ENCODE measurements at places on chromosomes 2 and 18.

DNA sequence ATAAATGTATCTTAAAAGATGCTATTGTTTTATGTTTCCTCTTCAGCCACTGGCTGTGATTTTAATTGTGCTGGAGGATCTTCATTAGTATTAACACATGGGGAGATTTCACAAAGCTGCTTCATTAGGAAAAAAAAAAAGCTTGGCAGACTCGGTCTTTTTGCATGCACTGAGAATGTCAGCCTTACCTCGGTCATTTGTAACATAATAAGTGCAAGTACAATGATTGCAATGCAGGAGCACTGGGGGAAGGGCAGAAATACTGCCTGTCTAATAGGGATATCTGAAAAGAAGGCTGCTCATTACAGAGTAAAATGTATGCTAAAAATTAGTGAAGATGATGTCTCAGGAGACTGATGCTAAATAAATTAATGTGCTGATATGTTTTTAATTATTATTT is 1.3 kb upstream of the BAZ2B start:
- peak; percentile 89 for DNase-seq

DNA sequence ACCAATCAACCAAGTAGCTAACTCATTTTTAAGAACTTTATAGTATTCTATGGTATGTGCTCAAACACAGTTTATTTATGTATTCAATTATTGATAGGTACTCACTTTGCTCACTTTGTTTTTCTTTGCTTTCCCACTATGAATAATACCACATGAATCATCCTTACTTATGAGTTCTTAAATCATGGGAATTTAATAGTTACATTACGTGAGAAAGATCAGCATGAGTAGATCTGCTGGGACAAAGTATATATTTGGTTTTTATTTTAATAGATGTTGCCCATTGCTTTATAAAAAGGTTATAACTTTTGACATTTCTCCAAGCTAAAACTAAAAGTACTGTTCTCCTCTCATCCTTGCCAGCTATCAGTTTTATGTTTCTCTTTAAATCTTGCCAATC is 390.7 kb downstream of the LRATD1 start:
- DNase-seq: no peak

DNA sequence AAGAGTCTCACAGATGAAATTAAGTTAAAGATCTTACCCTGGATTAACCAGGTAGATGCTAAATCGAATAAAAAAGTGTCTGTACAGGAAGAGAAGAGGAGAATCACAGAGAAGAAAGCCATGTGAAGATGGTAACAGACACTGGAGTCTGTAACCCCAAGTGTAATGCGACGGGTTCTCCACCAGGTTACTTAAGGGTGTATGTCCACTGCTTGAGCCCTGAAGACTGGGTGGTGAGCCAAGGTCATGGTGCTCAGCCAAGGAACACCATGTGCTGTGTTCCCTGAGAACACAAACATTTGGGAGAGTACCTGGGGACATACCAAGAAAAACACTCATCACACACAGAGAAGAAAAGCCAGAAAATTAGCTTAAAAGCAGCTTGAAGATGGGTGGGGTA is 8.2 kb upstream of the ACADL start:
- DNase-seq: no peak

GRCh38 chr2:25664183-25664964 is 9.0 kb downstream of the DTNB start:
- peak; percentile 82 for DNase-seq

DNA sequence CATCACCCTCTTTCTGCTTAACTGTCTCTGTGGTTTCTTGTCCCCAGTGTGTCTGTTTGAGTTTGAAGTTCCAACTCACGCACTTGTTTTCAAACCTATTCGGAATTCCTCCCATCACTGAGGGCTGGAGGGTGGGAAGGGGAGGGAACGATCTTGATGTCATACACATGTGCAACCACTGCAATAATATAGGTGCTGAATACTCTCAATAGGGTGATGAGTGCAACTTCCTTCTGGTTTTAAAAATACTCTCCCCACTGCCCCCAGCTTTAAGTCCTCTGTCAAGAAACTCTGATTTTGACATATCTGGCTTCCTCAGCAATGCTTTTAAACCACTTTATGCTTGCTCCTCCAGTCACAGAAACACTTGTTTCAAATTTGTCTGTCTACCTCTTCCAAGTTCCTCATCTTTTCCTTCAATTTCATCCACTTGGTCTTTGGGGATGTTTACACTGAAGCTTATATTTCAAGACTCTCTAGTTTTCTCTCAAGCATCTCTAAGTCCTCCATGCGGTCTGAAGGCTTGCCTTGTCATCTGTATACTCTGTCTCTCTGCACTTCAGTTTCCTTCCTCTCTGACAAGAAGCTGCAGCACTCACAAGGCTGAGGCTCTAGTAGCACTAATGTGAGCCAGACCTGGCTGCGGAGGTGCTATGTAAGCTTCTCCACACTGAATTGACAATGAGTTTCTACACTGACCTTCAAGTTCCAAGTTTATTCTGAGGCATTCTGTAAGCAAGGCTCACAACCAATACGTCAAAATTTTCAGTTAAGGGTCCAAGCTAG is 422.3 kb downstream of the ZEB2 start:
- DNase-seq: no peak

- DNase-seq: no peak
Observed at GRCh38 chr2:123912171-123912570, 112.9 kb upstream of the CNTNAP5 start.

DNA sequence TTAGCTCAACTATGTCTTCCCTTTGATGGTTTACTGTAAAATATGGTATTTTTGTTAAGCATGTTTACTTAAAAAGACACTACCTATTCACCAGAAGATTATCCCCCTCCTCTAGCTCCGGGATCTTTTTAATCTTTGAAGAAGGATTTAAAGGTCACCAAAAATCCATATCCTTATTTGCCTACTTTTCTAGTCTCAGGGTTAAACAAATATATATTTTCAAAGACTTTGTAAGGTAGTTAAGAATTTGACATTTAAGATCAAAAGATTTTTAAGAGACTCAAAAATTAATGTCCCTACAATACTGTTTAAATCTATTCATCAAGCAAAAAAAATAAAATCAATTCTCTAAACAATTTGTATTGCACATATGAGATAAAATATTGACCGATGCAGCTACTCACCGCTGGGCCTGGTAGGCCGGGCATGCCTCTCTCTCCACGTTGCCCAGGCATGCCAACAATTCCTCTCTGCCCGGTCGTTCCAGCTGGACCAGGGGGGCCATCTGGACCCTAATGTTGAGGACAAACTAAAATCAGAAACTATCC is 76.1 kb downstream of the COL3A1 start:
- no peak for DNase-seq

GRCh38 chr18:7579176-7579917 is 12.2 kb downstream of the PTPRM start:
- no peak for DNase-seq

- no peak for DNase-seq
Observed at GRCh38 chr18:68417826-68418225, 297.1 kb downstream of the TMX3 start.

DNA sequence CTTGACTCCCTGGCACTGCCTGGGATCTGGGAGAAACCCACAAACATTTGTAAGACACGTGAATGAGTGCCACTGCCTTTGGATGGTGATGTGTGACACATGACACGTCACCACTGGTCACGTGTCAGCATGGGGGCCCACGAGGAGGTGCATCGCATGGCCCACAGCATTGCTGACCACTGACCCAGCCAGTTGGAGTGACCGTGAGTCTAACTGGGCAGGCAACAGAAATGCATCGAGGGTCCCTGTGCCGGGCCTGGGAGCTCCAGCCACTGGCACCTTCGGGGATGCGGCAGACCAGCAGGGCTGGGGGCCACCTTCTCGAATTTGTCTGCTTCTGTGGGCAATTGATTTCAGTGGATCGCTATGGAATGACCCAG is 121.9 kb upstream of the HDAC4 start:
- DNase-seq: no peak

DNA sequence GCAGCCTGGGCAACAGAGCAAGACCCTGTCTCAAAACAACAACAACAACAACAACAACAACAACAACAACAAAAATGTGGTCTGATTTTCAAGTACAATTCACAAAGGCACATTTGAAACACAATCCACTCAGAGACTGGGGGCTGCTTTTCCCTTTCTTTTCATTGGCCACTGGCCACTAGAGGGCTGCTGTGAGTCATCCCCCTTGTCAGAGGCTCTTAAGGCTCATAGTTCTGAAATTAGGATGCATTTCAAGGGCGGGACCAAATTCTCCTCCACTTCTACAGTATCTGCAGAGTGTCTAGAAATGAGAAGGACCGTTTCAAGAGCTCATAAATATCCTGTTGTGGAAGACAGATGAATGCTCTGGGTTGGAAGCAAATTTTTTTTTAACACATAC is 285.4 kb downstream of the NRXN1 start:
- peak; percentile 60 for DNase-seq

DNA sequence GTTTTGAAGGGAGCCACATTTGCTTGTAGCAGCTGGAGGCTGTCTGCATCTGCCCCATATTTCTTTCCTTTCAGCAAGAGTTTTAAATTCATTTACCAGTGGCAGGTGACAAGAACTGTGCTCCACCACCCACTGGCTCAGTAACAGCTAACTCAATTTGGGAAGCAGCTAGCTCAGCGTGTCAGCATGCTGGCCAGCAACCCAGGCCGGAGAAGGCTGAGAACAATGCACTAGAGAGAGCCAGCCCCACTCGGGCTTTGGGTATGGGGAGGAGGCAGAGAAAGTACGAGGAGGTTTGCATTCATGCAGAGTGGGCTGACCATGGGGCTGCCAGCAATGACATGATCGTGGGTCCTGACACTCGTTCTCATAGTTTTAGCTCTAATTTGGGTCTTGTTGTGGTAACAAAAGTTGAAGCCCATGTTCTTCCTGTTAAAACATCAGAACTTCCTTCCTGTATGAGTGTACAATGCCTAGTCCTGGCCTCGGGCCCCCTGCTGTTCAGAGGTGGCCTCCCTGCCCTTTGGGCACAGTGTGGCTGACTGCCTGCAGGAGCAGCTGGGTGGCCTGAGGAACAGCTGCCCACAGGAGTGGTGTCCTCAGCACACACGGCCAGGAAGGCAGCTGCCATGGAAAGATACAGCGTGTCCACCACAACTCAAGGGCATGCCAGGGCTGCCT is 23.0 kb downstream of the CDC42EP3 start:
- DNase-seq: no peak

DNA sequence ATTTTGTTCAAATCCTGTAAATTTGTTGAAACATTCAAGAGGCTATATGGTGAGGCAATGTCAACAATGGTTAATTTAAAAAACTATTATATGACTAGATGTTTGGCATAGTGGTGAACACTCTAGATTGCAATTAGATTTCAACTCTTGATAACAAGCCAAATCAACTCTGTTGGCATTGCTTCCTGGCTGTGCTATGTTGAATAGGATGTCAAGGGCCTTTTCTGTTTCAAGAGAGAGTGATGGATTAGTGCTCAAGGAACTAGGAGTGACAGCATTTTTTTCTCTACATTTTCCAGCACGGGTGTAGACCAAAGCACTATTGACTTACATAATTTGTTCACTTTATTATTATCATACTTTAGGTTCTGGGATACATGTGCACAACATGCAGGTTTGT is 172.4 kb upstream of the KCNH7 start:
- DNase-seq: no peak

GRCh38 chr18:23900994-23901393 is 113.6 kb upstream of the TTC39C start:
- no peak for DNase-seq

GRCh38 chr2:160615706-160616105 is 122.1 kb upstream of the RBMS1 start:
- DNase-seq: no peak

GRCh38 chr2:10845640-10846039 is 33.1 kb upstream of the PDIA6 start:
- no peak for DNase-seq

GRCh38 chr2:168992026-168992425 is 39.1 kb downstream of the ABCB11 start:
- DNase-seq: no peak

- no peak for DNase-seq
Observed at GRCh38 chr2:75752828-75753227, 42.1 kb upstream of the GCFC2 start.

DNA sequence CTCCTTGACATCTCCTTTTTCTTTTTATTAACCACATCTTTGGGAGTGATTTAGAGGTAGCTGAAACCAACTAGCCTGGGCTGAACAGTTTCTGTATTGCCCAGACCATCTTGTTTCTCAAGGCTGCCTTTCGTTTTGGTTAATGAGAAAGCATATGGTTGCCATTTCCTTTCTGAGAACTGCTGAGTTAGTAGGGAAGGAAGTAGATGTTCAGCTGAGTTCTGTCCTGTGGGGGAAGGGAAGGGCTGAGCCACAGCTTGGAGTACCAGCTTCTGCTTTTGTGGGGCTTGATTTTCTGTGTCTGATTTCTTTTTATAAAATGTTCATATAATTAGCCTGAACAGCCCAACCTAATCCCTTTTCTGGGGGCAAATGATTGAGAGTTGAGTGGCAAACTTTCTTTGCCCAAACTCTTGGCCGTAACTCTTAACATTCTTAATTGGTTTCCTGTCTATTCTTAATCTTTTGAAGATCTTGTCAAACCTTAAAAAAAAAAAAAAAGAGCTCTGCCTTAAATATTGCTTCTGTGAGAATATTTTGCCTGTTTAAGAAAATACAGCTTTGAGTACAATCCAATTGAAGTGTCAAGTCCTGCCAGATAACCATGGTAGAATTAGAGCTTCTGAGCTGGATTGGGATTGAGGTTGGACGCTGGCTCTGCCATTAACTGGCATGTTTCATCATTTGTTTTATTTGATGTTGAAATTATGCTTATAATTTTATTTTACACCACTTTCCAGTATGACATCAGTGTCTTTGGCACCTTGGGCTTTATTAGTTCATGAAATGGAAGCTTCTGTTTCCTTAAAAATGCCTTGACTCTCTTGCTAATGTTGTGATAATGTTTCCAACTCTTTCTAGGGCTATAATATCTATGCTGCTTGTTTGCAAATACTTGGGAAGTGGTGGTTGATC is 1.9 kb upstream of the NABP1 start:
- no peak for DNase-seq

- no peak for DNase-seq
Observed at GRCh38 chr18:65919663-65920062, 168.9 kb downstream of the CDH7 start.

DNA sequence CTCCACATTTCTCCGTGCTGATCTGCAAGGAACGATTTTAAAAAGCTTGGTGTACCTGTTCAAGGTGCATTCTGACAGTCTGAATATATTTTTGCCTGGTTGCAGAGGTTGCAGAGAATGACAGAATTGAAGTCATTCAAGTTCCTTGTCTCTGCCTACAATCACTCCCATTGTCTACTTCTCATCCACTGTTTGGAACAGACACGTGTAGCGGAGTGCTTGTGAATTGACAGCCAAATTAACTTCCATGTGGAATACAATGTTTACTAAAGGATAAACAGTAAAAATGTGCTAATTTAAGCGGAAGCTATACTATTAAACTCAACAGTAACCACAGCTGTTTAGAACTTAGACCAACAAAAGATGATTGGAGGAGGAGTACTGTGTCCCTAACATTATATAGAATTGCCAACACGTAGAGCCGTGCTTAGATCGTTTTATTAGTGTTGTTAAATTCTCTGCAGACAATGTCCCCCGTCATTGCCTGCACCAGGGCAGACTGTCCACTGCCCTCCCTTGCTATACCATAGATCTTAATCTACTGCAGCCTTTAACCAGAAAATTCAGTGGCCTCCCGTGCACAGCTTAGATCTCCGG is 87.3 kb upstream of the ZCCHC2 start:
- DNase-seq: no peak
